Right forelimb (tissue), 1 donor: ENCODE measurements at places on chromosomes 13 and 19.

DNA sequence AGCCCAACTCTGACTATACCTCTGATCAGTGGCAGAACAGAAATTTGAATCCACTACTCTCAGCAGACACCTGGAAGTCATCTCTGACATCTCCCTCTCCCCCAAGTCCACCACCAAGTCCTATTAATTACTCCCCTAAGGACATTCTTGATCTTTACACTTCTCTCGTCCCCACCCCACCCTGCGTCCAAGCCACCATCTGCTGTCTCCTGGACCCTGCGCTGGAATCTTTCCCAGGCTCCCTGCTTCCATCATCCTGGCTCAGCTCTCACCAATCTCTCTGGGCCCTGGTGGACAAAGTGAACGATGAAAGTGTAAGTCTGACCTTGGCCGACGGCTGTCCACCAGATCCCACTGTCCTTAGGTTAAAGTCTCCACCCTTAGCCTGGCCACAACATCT lies 145.6 kb upstream of the GJB6 start:
- no peak for DNase-seq

GRCh38 chr19:56930647-56931535 lies 90.4 kb upstream of the PEG3 start:
- DNase-seq = no peak

DNA sequence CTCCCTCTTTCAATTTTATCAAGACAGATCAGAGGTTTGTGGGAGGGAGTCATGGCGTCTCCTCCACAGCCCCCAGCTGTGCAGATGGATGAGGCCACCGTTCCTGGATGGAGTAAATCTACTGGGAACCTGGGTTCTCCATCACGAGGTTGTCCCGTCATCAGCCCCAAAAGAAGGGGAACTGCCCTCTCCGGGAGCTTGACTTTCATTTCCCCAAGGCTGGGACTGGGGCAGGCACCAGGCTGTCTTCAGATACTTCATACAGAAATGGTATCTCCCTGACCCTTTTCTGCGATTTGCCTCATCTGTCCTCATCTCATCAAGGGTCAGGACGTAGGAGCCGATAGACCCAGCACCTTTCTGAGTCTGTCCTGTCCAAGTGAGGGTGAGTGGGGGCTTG lies 9.8 kb downstream of the LILRB2 start:
- no peak for DNase-seq

DNA sequence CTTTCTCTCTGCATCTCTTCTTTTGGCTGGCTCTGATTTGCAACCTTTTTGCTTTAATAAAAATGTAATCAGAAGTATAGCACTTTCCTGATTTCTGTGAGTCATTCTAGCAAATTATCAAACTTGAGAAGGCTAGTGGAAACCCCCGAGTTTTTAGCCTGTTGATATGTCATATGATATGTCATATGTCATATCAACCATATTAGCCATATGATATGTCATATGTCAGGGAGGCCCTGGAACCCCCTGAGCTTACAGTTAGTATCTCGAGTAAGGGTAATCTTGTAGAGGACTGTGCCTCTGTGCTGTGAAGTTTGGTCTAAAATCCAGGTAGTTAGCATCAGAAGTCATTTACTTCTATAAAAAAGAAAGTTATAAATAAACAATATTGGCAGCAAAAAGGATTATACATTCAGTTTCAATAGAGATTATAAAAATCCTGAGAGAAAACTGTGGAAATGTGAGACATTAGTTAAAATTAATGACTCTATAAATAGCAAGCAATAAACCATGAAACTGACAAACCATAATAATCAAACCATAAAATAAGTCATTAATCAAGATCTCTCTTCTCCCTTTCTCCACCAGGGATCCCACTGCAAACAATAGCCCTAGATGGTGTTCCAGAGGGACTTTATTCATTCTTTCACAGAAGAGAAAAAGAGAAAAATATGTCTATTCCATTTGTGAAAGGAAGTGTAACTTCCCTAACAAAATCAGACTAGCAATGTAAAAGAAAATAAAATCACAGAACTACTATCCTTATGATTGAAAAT lies 167.4 kb downstream of the NALCN start:
- no peak for DNase-seq

DNA sequence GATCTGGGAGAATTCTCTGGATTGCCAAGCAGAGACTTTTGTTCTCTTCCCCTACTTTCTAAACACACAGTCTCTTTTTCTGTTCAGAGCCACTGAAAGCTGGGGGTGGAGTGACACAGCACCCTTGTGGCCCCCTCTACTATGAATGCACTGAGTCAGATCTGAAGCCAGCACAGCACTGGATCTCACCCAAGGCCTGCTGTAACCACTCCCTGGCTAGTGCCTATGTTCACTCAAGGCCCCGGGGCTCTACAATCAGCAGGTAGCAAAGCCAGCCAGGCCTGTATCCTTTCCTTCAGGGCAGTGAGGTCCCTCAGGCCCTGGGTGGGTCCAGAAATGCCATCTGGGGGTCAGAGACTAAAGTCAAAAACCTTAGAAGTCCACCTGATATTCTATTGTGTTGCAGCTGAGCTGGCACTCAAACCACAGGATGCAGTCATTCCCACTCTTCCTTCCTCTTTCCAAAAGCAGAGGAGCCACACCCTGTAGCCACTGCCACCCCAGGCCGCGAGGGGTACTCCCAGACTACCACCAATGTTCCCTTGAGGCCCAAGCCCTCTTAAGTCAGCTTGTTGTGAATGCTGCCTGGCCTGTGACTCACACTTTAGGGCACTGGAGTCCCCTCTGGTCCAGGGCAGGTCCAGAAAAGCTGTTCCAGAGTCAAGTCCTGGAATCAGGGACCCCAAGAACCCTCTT lies 110.1 kb upstream of the RXFP2 start:
- no peak for DNase-seq

GRCh38 chr13:36173571-36174322 lies 40.6 kb downstream of the SOHLH2 start:
- no peak for DNase-seq

- DNase-seq = no peak
Measured at GRCh38 chr19:12137221-12137940, 2.8 kb downstream of the ZNF20 start.

DNA sequence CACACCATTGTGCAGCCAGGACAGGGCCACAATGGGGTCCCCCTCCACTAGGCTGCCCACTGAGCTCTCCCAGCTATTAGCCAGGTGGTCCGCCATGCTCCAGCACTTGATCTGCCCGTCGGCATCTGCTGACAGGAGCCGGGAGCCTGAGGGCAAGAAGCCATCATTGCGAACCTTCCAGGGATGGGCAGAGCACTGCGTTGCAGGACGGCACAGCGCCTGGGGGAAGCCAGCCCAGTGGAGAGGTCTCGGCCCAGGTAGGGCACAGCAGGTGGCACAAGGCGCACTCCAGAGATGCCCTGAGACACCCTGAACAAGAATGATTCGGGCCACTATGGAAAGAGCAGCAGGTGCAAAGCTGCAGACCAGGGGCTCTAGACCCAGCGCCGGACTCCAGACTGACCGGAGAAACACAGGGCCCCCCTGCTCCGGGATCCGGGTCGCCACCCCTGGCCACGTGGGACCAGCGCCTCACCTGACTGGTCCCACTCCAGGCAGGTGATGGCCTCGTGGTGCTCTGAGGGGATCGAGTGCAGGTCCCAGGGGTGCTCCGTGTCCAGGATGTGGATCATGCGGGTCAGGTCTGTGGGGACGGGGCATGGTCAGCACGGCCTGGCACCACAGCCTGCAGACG lies 3.2 kb downstream of the MED16 start:
- no peak for DNase-seq

DNA sequence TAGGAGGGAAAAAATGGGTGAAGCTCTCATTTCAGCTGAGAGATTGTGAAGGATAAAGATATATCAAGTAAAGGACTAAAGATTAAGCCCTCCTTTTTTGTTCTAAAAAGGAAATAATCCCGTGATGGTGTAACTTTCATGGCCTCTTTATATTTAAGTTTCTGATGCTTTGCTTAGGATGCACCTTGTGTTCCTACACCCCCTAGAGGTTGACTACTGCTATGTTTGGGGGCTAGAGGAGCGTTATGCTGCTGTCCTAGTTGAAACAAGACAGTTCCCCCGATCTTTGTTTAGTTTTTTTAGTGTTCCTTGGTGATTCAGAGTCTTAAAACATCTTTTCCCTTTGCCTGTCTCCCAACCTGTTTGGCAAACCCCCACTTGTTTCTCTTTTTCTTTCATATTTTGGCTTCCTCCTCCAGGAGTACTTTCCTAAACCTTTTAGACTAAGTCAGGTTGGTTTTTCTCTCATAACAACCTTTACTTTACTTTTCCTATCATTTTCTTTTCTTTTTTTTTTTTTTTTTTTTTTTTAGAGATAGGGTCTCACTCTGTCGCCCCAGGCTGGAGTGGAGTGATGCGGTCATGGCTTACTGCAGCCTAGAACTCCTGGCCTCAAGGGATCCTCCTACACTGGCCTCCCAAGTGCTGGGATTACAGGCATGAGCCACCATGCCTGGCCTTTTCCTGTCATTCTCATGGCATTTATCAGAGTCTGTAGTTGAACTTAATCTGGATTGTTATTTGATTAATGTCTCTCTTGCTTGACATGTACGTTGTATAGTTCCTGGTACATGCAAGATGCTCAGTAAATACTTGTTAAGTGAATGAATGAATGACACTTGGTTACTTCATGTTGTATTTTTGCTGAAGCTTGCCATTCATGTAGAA lies 2.8 kb downstream of the UBA2 start:
- no peak for DNase-seq

DNA sequence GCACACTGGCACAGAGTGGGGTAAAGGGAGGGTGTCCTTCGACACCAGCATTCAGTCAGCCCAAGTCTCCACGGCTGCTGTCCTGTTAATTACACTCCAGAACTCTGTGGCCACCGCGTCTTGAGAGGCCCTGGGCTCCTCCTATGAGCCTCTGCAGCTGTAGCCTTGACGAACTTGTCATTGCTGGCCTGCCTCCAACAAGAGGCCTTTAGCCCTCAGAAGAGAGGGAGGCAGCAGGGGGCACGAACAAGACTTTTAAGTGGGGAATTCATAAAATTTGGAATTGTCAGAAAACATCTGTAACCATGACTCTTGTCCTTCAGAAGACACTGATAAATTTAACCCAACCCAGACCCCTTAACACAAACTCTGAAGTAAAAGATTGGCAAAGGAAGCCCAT lies 241.9 kb downstream of the UQCRFS1 start:
- no peak for DNase-seq

GRCh38 chr19:3482507-3483225 lies 575 bp downstream of the SMIM44 start:
- DNase-seq = no peak

- DNase-seq = no peak
Measured at GRCh38 chr13:45995245-45995644, 57.3 kb downstream of the ZC3H13 start.

DNA sequence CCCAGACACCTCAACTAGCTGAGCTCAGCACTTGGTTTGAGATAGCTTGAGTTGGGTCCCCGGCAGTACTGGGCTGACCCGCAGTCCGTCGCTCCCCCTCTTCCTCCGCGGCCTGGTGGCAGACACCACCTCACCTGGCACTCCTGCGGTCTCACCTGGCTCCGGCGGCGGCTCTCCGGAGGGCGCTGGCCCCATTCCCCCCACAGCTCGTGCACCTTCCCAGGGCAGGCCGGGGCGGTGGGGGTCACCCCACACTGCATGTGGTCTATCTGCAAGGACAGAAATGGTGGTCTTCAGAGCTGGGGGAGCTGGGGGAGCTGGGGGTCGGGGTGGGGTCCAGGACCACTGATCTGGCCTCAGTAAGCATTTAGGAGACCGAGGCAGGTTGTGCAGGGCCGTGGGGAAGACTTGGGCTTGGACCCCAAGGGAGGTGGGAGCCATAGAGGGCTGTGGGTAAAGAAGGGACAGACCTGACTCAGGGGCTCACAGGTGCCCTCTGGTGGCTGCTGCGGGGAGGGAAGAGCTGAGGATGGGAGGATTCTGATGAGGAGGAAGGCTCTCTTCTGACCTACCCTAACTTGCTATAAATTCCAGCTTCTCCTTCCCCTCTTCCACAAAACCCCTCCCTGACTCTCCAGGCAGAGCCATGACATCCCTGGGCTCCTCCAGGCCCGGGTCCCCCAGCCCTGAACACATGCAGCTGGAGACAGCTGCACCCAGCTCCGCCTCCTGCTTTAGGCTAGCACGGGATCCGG lies 6.7 kb upstream of the PLIN4 start:
- peak; percentile 64 for DNase-seq

- no peak for DNase-seq
Measured at GRCh38 chr19:31627620-31628365, 278.6 kb upstream of the TSHZ3 start.

- DNase-seq = no peak
Measured at GRCh38 chr13:90545070-90545840, 802.2 kb upstream of the MIR17HG start.

DNA sequence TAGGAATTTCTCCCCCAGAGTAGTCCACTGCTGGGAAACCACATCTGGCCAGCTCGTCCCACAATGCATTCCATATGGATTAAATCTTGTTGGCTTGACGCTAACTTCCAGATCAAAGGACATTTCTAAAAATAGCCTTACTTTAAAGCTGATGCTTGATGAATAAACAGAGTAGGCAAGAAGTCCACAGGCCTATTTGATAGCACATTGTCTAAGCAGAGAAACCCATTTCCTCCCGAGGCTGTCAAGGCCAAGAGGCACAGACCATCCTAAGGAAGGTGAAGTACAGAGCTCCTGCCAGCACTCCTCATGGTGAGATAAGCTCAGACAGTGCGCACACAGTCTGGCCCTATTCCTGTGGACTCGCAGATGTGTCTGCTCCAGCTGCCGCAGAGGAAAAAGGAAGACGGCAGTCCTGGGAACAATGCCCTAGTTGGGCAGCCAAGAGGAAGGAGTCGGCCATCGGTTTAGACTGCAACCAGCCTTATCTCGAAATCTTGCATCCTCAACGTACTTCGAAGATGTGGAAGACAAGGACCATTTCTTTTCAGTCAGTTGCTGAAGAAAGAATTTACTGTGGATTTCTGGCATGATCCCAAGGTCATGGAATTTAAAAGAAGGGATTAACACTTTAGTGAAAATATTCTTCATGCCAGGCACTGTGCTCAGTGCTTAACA lies 156.8 kb downstream of the RGCC start:
- DNase-seq = peak; percentile 58

- no peak for DNase-seq
Measured at GRCh38 chr13:110610955-110611595, 4.3 kb upstream of the NAXD start.

GRCh38 chr13:111216166-111216960 lies 101.3 kb downstream of the ARHGEF7 start:
- DNase-seq = peak; percentile 56

DNA sequence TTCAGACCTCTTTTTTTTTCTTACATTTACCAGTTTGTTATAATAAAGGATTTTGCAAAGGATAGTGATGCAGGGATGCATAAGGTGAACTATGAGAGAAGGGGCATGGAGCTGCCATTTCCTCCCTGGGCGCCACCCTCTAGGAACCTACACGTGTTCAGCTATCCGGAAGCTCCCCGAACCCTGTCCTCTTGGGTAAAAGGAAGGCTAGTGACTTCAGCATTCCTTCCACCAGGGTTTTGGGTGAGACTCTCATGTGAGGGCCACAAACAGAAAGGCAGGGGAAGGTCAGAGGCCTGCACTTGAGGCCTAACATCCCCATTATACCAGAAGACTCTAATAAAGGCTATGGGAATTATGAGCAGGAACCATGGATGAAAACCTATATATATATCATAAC lies 57.3 kb downstream of the IFT88 start:
- DNase-seq = no peak
